Head of caudate nucleus (tissue), 42 donors: ENCODE measurements at places on chromosomes 4 and X.

DNA sequence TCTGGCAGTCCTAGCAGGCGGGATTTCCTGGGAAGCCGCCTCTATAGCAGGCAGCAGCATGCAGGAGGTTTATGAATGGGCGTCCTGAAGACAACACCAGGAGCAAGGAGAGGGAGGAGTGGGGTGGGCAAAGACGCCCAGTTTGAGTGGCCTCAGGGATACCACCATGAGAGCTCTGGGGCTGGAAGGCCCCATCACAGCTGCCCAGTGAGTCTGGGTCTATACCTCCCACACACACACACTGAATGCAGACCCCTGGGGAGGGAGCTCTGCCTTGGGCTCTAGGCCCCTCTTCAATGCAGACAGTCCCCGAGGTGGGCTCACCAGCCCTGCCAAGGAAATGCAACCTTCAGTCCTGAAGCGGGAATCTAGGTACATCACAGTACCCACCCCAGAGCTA, 98.6 kb downstream of the AFAP1 start:
- no peak for DNase-seq

GRCh38 chrX:33065415-33065814, 145.9 kb downstream of the DMD start:
- no peak for DNase-seq

DNA sequence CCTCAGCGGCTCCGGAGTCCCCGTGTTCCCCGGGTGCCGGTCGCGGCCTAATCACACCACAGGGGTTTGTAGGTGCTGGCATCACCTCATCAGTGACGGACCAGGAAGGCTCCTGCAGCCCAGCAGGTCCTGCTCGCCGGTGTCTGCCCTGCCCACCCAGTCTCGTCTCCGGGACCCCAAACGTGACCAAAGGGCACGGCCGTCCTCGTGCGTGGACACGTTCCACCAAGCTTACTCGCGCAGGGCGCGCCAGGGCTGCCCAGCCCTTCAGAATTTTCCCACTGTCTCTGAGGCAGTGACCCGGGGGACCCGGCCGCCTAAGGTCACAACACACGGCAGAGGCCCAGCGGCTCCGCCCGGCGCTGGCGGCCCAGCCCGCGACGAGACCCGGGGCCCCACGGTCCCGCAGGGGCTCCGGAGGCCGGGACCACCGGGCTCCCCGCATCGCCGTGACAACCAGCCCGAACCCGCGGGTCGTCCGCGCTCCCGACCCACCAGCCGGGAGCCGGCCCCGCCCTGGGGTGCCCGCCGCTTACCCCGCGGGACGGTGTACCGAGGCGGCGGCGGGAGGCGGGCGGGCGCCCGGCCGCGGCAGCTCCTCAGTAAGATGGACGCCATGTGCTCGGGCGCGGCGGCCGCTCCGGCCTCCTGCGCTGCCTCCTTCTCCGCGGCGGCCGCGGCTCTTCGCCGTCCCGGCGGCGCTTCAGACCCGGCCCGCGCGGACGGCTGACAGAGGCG, 454 bp downstream of the LETM1 start:
- no peak for DNase-seq

GRCh38 chrX:129769467-129770154, 10.1 kb upstream of the SASH3 start:
- no peak for DNase-seq

DNA sequence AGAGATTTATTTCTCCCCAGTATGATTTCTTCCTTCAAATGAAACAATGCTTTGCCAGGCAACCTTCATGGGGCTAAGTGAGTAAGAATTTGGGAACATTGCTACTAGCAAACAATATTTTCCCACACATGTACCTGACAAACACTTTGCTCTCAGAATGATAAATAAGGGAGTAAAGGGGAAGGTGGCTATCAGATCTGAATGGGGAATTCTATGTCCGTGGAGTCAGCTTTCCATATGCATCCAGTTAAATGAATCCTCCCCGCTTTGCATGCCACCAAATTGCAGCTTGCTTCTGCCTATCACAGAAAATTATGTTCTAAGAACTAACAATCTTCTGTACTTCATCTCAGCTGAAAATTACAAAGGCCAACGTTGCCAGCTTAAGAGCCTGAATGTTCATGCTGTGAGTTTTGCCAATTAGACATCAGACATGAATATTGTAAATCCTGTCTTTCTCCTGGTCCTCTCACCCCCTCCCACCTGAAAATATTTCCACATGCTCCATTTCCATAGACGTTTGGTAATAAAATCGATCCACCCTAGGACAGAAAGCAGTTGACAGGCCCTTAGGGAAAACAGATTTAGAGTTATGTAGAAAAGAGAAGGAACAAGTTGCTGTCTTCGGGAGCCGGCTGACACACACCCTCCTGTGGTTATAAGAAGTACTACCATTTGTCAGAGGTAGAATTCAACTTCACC, 6.3 kb downstream of the MEPE start:
- DNase-seq: peak; percentile 66

DNA sequence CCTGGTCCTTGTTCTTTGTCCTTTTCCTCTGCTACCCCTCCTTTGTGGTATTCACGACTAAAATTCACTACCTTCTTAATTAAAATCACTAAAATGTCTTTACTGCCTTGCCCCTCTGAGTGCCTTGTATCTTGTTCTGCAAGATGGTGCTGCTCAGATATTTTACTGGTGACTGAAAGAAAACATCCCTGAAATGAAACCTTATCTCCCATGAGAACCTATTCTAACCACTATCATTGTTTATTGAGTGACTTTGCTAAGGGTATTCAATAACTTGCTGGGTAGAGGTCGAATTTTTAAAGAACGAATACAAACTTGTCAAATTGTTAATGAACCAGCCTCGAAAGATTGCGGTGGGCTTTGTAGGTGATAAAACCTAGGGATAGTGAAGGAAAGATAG, 52.8 kb downstream of the SPRY1 start:
- no peak for DNase-seq

- DNase-seq: no peak
Measured at GRCh38 chrX:140524556-140524955, 19.7 kb upstream of the SOX3 start.
